H54 (cell line): ENCODE measurements at places on chromosomes 2 and 18.

GRCh38 chr2:167783261-167784083, 463.9 kb downstream of the STK39 start:
- DNase-seq, result peak; percentile 18

- no peak for DNase-seq
These were observed 56.4 kb downstream of the RTP5 start for GRCh38 chr2:241925821-241926441.

DNA sequence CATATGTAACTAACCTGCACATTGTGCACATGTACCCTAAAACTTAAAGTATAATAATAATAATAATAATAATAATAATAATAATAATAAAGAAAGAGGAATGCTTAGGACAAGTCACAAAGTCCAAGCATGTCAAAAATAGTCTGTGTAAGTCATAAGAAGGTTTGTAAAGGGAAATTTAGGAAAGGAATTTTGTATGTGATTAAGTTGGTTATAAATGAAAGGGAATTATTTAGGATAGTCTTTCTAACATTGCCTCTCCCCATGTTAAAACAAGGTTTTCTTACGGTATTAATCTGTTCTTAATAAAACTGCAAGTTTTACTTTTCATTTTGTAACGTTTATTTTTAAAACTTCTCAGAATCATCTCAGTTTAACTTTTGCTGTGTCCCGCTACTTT, 62.8 kb downstream of the SESTD1 start:
- DNase-seq, result no peak

DNA sequence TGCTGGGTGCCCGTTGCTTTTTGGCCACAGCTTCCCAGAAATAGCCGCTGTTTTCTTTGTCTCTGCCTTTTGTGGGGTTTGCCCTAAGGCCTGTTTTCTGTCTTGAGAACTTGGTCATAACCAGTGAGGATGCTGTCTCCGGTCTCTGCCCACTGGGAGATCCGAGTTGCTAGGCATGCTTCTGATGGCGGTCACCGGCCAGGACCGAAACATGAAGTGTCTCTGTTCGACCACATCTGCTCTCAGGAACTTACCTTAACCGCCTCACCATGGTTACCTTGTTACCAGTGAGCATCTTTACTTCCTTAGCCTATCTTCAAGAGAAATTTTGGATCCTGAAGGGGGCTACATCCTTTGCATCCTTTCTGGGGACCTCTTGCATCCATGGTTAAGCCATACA, 91.9 kb downstream of the RTP5 start:
- no peak for DNase-seq

- DNase-seq, result no peak
These were observed 2.0 kb upstream of the AQP4 start for GRCh38 chr18:26867471-26867870.
